ENCODE measurements at places on chromosomes 11 and 22.

DNA sequence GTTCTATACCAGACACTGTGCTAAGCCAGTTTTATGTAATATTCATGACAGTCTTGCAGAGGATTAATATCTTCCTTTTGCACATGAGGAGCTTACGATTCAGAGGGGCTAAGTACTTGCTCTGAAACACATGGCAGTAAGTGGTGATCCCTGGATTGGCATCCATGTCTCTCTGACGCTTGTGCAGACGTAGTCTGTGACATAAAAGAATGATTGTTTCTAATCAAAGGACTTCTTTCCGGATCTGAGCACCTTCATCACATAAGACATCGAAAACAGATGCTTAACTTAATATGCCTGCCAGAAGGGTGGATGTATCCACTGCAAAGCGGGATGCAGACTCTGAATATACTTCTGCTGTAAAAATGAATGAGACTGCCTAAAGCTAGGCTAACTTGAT is 74.8 kb downstream of the ARHGAP42 start:
- no peak for DNase-seq

GRCh38 chr22:47445212-47445611 is 682.8 kb downstream of the TBC1D22A start:
- DNase-seq: no peak

DNA sequence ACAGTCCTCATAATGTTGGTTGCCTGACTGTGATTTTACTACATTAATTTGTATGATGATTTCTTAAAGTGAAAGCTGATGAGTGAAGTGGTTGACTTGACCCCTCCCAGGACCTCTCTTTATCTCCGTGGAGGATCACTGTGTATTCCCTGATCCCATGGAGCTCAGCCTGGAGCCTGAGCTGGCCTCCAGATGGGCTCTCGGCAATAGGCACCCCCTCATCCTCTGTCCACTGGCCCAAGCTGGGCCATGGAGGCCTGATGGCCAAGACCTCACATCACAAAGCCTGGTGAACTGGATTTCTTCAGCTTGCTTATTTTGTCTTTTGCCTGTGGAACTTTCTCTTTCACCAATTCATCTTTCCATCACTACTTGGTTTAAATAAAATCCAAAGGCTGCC is 75.2 kb downstream of the WNT11 start:
- no peak for DNase-seq

DNA sequence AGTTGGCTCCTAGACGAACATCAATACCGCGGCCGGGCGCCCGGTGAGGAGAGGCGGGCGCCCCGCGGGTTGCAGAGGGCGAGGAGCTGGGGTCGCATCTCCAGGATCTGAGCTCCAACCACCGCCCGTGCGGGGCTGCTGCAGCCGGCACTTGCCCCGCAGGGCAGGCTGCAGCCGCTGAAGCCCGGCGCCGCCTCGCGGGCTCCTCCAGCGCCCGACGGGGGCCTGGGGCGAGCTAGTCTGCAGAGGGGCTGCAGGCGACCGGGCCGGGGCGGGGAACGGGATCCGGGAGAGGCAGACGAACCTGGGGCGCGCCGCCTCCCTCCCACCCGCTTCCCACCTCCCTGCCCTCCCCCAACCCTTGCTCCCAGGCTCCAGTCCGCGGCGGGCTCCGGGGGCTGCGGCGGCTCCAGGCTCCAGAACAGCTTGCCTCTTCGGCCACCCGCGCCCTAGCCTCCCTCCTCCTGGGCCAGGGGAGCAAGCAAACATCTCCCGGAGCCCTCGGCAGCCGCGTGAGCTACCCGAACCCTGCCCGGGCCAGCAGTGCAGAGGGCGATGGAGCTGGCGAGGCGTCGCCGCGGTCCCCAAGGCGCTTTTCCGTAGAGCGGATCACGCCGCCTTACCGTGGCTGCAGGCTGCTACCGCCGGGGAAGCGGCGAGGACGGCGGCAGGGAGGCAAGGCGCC is 802 bp downstream of the TENM4 start:
- DNase-seq: no peak

DNA sequence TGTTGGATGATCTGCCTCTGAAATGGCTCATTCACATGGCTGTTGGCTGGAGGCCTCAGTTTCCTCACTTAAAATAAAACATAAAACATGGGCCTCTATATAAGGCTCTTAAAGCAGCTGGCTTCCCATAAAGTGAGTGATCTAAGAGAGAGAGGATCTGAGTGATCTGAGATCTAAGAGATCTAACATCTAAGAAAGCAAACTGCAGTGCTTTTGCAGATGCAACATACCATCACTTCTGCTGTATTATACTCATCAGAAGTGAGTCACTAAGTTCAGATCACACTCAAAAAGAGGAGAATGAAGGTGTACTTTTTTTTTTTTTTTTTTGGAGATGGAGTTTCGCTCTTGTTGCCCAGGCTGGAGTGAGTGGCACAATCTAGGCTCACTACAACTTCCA is 18.1 kb upstream of the HSPA8 start:
- DNase-seq: no peak

Data from H4 (cell line).